Activated T-helper 17 cell treated with anti-CD3 and anti-CD28 coated beads, Interleukin-2, amount 50 U/mL, for 72 hours (primary cell): ENCODE measurements at places on chromosomes 3 and 15. TPM values are rescaled to one million over a fixed set of nuclear protein-coding genes. Genes with fewer than 3 reads are reported as not detected.

GRCh38 chr3:186976837-186977750 lies 46.8 kb downstream of the ST6GAL1 start:
- ATAC-seq = no peak

GRCh38 chr3:112233083-112233482 lies 60.9 kb downstream of the SLC9C1 start:
- ATAC-seq = no peak

- ATAC-seq = no peak
Observed at GRCh38 chr3:111156517-111156916, 84.9 kb downstream of the NECTIN3 start.

- no peak for ATAC-seq
Observed at GRCh38 chr3:190323246-190323626, 990 bp upstream of the CLDN1 start.

ITIH1 gene
- not detected for total RNA-seq
